Activated CD8-positive, alpha-beta memory T cell treated with anti-CD3 and anti-CD28 coated beads for 1 hour (primary cell): ENCODE measurements at places on chromosomes 11 and 22.

GRCh38 chr11:2302306-2302895 lies 588 bp downstream of the TSPAN32 start:
- DNase-seq: no peak

DNA sequence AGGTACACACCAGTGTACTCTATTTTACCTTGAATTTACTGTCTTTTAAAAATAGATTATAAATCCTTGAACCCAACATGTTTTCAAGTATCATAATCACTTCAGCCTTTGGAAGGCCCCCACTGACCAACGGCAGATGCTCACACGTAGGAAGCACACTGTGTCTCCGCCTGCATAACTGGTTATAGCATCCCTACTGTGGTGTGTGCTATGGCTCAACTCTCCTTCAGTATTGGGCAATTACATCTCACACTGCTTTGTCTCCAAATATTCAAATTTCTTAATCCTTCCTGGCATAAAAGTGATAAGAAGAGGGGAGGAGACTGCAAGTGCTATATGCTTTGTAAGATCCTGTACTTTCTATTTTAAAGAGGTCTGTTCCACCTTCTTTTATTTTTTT lies 165.7 kb downstream of the CADM1 start:
- no peak for DNase-seq

- DNase-seq: no peak
Observed at GRCh38 chr11:72363112-72363511, 71.2 kb downstream of the CLPB start.

DNA sequence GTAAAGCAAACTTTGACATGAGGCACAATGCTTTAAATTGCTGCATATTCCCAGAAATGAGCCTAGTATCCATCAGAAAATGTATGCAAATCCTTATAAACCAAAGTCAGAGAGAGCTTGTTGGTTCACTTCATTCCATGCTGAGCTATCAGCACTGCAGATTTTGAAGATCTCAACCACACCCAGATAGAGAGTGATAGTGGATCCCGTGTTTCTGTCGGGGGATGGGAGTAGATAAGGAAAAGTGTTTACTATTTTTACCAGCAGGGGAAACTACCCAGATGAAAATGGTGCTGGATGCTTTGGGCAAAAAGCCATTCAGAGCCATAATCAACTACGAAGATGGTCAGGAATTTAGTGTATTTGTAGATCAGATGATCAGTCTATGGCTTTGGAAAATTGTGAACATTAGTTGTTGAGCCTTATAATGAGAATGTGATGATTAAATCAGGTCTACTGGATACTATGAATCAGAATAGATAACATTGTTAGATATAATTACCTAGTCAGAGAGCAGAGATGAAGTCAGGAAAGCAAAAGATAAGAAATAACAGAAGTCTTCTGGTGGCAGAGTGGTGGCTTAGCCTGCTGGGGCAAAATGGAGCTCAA lies 10.8 kb downstream of the OR51B6 start:
- no peak for DNase-seq

- DNase-seq: no peak
Observed at GRCh38 chr11:33227578-33228261, 29.5 kb upstream of the HIPK3 start.

GRCh38 chr11:9972989-9973388 lies 309.1 kb downstream of the SWAP70 start:
- DNase-seq: no peak

DNA sequence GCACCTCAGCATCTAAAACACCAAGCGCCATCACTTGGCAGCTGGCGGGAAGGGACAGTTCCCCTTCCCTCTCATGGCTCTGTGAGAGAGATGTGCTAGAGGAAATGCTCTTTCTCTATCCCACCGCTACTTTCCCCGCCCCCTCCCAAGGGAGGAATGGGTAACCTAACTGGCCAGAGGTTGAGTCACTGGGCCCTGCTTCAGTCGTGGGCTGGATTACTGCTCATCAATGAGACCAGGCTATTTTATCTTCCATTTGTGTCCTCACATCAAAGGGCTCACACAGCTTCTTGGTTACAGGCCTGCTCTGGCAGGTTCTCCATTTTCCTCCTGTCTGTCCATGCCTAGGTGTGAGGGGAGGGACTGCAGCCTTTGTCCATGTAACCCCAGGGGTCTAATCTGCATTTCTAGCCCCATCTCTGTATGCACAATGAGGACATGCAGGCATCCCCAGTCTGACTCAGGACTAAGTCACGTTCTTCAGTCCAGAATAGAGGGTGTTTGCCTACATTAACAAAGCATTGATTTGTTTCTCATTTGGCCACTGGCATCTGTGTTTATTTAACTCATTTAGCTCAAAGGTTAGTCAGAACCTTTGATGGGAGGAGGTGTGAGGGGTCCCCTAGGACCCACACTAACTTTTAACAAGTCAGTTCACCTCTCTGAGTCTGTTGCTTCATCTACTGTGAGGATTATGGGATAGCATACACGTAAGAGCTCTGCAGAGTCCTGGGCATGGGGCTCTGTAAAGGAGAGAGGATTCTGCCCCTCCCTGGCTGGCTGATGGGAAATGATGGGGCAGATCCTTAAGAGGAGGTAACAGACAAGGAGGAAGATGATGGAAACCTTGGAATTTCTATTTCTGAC lies 99.1 kb downstream of the XRRA1 start:
- no peak for DNase-seq

DNA sequence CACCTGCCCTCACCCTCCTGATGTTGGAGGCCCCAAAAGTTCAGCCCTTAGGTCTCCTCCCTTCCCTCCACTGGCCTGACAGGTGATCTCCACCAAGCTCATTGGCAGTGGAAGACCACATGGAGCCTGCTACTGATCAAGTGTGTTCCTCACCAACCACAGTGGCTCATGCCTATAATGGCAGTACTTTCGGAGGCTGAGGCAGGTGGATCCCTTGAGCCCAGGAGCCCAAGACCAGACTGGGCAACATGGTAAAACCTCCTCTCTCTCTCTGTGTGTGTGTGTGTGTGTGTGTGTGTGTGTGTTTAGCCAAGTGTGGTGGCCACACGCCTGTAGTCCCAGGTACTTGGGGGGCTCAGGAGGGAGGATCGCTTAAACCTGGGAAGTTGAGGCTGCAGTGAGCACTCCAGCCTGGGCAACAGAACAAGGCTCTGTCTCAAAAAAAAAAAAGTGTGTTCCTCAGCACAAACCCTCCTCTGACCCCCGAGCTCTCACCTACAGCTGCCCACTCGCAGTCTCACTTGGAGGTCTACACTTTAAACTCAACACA lies 4.3 kb upstream of the YPEL1 start:
- DNase-seq: no peak

DNA sequence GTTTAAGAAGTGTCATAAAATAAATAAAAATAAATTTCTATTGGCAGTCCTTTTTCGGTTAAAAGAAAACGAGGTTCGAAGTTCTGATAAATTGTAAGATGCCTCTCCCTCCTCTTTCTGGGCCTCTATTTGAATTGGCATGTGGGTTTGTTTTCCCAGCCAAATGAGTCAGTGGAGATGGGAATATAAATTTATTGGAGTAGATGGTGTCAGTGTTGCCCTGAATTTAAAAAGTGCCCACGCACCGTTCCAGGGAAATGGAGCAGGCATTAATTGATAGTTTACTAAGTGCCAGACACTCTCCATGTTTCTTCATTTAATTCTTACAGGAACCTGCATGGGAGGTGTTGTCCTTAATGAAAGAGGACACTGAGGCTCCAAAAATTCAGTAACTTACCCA lies 119.2 kb downstream of the FEZ1 start:
- no peak for DNase-seq

- no peak for DNase-seq
Observed at GRCh38 chr11:111476366-111476765, 35.8 kb downstream of the BTG4 start.
